Right kidney (tissue), 9 donors: ENCODE measurements at places on chromosomes 11 and 22.

DNA sequence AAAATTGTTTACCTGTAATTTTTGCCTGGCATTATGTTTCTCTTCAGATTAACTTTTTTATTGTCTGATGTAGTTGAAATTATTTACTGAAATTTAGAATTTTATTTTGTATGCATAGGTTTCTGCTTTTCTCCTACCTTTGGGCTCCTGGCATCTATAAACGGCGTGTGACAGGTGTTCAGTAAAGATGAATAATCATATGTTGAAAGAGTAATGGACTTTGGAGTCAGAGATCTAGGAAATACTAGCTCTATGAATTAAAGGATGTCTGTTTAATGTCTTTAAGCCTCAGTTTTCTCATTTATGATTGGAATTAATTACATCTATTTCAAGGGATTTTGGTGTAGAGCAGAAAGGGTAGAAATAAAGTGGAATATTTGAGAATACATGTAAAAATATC lies 7.2 kb upstream of the ANGPTL5 start:
- no peak for DNase-seq

GRCh38 chr22:20646415-20646814 lies 127.5 kb upstream of the SERPIND1 start:
- DNase-seq, result no peak

GRCh38 chr22:24699876-24700275 lies 74.6 kb downstream of the PIWIL3 start:
- DNase-seq, result peak; percentile 25

GRCh38 chr11:43419460-43419859 lies 60.7 kb downstream of the TTC17 start:
- no peak for DNase-seq

DNA sequence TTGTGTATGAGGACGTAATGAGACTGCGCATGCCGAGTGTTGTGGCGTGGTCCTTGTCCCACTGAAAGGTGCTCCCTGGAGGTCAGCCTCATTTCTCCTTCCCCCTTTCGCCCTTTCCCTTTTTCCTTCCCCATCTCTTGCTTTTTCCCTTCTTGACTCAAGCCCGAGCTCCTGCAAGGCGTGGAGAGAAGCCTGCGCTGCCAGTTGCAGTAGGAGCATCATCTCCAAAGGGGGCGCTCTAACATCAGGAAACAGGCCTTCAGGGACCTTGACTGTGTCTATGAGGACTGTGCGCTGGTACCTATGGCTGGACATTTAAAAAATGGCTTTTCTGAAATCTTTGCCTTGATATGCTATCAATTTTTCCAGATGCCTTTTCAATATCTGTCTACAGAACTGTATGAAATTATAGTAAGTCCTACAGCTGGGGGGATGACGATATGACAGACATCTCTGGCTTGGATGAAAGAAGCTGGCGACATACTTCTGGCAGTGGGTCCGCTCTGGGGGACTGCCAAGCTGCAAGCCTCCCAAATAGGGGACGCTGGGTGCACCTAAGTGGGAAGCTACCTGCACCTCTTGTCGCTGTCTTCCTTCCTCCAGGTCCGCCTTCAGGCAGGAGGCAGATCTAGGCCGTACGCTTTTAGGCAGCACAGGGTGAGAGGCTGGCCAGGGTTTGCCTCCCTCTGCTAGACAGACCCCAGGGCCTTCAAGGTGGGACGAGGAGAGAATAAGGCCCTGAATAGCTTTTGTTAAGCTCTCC lies 96.5 kb downstream of the NXPE2 start:
- DNase-seq, result peak; percentile 62

GRCh38 chr22:40422558-40423309 lies 52.3 kb downstream of the SGSM3 start:
- no peak for DNase-seq

- DNase-seq, result peak; percentile 41
Measured at GRCh38 chr22:40397396-40397795, 27.0 kb downstream of the SGSM3 start.

DNA sequence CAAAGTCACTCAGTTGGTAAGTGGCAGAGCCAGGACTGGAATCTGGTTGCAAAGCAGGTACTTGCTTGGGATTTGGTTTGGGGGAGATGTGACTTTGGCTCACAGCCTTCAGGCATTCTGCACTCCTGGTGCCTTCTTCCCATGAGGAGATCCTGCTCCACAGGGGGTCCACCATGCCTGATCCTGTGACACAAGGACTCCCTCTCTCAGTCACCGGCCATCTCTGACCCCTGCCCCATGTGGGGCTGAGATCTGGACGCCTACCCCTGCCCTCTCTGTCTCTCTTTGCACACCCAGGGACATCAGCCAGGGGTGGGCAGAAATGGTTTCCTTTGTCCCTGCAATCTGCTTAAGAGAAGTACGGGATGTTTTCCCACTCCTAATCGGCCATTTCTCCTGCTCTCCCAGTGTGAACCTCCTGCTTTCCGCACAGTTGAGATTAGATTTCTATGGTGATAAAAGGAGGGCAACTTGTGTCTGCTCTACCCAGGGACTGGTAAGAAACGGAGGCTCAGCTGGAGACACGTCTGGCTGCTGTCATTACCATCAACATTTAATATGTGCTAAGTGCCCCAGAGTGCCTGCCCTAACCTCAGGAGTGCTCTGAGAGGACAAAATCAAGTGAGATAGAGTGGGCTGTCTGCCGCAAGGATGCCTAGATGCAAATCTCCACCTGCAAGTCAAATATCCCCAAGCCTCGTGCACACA lies 11.1 kb upstream of the FXYD6 start:
- DNase-seq, result no peak

GRCh38 chr22:31275576-31275975 lies 16.7 kb downstream of the PIK3IP1 start:
- no peak for DNase-seq

- DNase-seq, result no peak
Measured at GRCh38 chr11:5489576-5490357, 1.3 kb downstream of the OR52D1 start.

DNA sequence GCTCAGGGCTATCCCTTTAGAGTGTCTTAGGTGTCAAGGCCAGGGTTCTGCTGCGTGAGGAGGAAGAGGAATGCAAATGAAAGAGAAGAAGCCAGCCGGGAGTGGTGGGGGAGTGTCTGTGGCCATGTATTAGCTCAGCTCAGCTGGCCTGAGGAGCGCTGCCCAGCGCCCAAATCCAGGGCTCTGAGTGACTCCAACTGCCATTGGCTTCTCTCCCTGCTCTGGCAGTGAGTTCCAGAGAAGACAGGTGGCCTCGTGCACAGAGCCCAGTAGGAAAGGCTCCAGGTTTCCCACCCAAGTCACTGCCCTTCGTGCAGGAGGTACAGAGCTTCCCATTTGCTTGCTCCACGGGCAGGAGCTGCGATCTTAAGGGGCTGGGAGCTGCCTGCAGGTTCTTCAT lies 302.0 kb downstream of the KIRREL3 start:
- no peak for DNase-seq

DNA sequence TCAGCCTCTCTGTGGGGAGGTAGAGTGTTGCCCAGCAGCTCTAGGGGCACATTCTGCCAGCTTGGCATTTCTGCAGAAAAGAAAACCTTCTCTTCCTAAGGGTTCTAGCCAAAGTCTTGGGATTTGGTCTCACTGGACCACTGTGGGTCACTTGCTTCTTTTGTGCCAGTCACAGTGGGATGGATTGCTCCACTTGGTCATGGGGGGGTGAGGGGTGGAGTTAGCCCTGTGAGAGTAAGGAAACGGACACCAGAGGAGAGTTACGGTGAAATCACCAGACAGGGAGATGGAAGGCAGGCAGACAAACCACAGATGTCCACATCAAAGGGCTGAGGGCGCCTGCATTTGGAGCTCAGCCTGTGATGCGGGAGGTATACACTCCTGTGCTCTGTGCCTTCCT lies 10.8 kb downstream of the SGSM1 start:
- no peak for DNase-seq

DNA sequence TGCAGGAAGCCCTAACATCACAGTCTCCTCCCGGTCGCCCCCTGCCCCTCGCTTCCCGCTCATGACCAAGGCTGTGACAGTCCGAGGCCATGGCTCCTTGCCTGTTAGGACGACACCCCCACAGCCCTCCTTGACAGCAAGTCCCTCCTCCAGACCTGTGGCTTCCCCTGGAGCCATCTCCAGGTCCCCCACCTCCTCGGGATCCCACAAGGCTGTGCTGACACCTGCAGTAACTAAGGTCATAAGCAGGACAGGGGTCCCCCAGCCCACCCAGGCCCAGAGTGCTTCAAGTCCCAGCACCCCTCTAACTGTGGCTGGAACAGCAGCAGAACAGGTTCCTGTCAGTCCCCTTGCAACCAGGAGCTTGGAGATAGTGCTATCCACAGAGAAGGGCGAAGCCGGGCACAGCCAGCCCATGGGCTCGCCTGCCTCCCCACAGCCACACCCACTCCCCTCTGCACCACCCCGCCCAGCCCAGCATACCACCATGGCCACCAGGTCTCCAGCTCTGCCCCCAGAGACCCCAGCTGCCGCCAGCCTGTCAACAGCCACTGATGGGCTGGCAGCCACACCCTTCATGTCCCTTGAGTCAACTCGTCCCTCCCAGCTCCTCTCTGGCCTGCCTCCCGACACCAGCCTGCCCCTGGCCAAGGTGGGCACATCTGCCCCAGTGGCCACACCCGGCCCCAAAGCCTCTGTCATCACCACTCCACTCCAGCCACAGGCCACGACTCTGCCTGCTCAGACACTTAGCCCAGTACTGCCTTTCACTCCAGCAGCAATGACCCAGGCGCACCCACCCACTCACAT lies 63.2 kb downstream of the OTOG start:
- DNase-seq, result no peak

DNA sequence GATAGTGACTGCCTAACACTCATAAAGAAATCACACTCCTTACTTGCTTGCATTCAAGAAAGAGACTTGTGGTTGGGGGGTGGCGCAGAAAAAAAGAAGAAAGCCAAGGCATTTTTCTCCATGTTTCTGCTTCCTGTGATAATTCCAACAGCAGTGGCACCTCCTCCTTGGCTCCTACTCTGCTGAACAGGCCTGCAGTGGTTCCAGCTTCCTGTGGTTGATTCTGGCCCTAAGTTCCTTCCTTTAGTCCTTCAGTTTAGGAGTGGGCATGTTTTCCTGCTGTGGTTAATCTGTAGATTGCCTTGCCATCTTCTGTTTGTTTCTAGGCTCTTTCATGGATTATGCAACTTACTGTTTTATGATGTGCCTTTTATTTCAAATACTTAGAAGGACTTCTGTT lies 940.4 kb downstream of the DLG2 start:
- no peak for DNase-seq

GRCh38 chr11:41003339-41004282 lies 455.8 kb downstream of the LRRC4C start:
- DNase-seq, result no peak

DNA sequence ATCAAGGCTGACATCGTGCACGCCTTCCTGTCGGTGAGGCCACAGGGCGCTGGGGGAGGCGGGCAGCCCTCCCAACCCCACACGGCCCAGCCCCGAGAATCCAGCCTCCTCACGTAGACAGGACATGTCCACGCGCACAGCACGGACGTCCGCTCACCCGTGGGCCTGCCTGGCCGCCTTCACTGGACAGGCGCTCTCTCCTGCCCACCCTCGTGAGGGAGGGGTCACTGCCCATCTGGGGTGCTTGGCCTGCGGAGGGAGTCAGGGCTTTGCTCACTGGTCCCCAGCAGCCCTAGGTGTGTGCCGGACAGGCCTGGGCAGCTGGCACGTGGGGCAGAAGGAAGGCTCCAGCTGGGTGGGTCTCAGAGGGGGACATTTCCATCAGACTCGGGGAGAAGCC lies 32.0 kb downstream of the MOB2 start:
- DNase-seq, result no peak

DNA sequence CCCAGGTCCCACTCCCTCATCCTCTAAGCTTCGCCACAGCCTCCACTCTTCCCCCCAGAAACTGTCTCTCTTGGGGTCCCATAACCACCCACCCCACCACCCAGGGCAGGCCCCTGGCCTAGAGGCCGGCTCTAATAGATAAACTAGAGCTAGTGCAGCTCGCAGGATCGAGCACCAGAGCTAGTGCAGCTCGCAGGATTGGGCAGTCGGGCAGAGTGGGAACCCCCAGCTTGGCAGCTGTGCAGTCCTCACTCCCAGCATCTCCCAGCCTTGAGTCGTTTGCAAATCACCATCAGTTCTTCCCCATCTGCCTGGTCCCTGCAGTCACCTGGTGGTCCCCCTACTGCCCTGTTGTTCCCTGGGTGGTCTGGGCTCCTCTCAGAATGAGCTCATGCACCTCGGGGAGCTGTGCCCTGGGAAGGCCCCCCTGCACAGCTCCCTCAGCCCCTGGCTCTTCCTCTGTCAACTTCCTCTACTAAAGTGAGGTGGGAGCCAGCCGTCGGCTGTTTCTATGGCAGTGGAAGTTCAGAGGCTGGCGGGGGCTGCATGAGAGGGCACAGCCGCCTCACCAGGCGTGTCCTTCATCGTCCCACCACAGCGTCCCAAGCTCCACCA lies 15.5 kb upstream of the SHANK2 start:
- DNase-seq, result no peak

GRCh38 chr22:46085828-46086576 lies 64.3 kb upstream of the PPARA start:
- no peak for DNase-seq

GRCh38 chr11:38968951-38969350 lies 2370.9 kb upstream of the RAG2 start:
- no peak for DNase-seq

- peak; percentile 10 for DNase-seq
Measured at GRCh38 chr11:124190298-124191139, 7.4 kb downstream of the OR10D3 start.

GRCh38 chr11:83836883-83837654 lies 550.9 kb upstream of the CCDC90B start:
- DNase-seq, result peak; percentile 40

GRCh38 chr11:117833401-117833891 lies 8.9 kb upstream of the FXYD2 start:
- DNase-seq, result no peak

- no peak for DNase-seq
Measured at GRCh38 chr11:372809-373715, 3.8 kb downstream of the B4GALNT4 start.

DNA sequence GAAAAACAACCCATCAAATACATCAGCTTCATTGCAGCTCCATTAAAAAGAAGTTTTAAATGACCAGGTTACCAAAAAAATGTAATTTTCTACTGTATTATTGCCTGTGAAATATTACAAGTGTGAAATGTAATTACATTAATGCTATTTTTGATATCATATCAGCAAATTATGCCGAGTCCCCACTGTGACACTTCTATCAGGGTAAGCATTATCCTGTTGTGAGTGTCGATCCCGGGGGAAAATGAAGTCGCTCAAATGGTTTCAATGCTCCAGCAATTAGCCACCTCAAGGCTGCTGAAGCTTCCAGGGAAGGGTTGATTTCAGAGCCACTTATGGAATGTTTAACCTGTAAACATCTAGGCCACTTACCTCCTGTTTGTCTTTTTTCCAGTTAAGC lies 70.4 kb downstream of the RCN1 start:
- no peak for DNase-seq
